ENCODE measurements at places on chromosomes 5 and 9.

DNA sequence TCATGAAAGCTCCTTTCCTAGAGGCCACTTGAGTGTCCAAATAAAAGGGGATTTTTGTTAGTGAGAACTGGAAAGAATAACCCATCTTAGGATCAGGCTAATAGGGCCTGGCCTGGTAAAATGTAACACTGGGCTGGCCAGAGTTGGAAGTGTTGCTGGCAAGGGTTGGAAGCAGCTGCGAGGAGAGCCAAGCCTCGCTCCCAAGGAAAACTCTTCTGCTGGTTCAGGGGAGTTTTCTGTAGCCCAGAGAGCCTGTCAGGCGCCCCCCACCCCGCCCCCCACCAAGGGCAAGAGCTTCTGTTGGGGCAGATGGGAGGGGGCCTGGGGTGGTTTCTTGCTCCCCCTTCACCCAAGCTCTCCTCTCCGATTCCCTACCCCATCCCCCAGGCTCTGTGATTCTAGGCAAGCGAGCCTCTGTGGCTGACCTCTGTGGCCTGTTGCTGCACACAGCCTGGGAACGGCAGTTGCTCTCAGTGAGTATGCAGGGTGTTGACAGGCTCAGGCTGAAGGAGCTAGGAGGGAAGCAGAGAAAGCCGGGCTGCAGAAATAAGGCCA lies 547.8 kb downstream of the CCDC171 start:
- DNase-seq = no peak

DNA sequence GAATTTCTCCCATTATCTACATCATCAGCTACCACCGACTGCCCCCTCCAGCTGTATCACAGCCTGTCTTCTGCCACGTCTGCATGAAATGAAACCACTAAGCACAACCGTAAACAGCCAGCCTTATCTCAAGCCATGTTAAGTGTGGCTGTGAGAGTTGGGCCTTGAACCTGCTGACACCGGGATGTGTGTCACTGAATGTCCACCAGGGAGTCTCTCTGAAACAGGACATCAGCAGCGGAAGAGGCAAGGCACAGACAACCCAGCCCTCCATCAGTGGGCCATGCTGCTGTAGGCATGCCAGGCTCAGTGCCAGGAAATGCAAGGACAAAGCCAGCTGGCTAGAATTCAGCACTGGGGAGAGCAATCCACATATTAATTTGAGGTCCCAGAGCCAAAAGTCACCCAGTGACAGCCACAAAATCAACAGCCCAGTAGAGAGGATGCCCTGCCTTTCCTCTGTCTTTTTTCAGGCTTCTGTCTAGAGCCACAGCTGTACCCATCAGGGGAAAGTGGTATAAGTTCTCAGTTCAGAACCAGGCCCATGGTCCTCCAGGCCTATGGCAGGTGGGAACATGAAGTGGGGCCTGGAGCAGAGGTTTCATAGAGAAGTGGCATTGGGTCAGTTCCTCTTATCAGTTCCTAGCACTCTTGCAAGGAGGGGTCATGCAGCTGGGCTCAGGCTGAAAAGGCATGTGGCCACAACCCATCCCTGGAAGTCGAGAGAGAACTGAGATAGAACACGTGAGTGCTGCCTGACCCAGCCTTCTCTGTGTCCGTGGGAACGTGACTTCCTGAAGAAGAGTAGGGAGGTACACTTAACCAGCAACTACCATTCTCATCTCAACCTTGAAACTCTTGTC lies 199.4 kb downstream of the ESM1 start:
- no peak for DNase-seq

DNA sequence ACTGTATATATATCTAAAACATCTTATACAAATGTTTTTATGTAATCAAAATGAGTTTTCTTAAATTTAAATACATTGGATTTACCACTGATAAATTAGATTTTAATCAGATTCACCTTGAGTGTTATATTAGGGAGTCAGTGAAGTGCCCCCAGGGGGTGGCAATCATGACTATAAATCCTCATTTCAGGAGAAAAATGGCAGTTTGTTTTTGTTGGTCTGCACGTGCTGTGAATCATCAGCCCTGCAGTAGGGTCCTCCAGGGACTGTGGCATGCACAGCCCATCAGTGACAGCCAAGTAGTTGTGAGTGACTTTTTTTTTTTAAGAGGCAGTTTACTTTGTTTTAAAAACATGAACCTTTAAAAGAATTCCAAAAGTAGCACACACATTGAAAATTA lies 65.2 kb downstream of the ZSWIM6 start:
- DNase-seq = no peak

- DNase-seq = no peak
These were observed 58.8 kb downstream of the SLC1A1 start for GRCh38 chr9:4548811-4549725.

DNA sequence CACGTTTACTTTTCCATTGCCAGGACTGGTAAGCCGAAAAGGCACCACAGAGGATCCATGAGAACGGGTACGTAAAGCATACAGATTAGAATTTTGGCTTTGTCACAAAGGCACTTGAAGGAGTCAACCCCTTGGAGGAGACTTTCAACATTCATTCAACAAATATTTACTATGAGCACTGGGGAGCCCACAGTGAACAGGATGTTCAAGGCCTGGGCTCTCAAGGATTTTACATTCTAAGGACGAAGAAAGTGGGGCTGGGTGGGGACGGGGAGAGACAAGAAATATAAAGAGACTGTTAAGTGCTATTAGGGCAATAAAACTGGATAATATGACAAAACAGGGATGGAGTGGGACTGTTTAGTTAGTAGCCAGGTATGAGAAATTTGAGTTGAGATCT lies 66.0 kb downstream of the KLF4 start:
- no peak for DNase-seq

GRCh38 chr5:162283609-162284008 lies 216.0 kb downstream of the GABRG2 start:
- DNase-seq = no peak

GRCh38 chr5:123099514-123100151 lies 10.6 kb downstream of the PRDM6 start:
- DNase-seq = no peak

- DNase-seq = no peak
These were observed 19.4 kb downstream of the ROPN1L start for GRCh38 chr5:10461041-10461440.

DNA sequence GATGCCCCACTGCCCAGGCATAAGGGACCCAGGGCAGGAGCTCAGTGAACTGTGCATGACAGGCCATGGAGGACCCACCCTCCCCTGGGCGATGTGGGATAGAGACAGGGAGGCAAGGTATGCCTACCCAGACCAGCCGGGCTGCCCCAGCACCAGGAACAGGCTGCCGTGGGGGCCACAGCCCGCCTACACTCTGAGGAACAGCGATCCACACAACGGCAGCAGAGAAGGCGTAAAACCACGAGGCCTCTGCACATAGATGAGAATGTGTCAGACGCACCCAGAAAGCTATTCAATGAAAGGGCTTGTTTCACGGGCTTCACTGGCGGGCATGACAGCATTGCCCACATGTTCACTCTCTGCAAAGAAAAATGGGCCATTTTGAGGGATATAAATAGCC lies 49.5 kb downstream of the SEMA4D start:
- DNase-seq = no peak

DNA sequence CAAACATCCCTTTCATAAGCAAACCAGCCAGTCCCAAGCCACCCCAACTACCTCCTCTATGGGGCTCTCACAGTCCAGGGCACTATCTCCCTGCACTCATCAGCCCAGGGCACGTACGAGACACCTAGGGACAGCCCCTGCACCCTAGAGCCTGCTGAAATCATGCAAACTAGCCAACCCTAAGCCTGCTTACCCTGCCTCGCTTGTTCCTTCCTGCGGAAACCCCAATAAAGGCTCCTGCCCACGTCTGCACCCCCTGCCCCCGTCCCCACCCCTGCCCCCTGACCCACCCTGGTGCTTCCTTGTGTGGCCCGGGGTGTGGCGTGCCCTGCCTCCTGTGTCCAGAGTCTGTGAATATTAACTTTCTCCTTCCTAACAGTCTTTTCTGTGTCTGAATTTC lies 135.9 kb downstream of the GADD45G start:
- DNase-seq = no peak

- no peak for DNase-seq
These were observed 112.5 kb downstream of the FAM174A start for GRCh38 chr5:100647461-100648230.

DNA sequence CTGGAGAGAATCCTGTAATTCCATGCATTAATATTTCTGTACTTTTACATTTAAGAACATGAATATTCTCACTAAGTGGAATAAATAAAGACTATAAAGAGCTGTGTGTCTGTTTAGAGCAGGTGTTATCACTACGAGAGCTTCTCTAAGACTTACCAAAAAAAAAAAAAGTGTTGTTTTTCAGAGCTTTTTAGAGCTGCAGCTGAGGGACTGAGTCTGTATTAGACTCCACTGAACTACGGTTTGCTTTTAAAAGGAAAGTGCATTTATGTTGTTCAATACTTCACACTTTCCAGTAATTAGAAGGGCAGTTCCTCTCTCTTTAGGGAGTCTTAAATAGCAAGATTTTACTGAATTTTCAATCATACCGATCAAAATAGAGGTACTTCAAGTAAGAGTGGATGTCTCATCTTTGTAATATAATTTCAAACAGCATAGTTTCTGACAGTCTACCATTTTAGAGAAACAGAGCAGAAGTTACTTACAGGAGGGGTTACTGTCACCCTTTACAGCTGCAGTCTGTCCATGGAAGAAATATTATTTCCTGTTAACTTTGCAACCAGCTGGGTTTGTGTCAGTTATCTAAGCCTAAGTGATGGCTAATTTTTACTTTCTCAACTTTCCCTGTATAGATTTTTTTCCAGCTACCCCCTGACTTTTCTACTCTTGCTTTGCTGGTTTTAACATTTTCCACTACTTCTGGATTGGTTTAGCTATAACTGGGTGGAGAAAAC lies 2.4 kb downstream of the SYK start:
- DNase-seq = no peak

GRCh38 chr5:152151113-152151512 lies 226.5 kb upstream of the GLRA1 start:
- no peak for DNase-seq

- no peak for DNase-seq
These were observed 4.7 kb upstream of the TNIP1 start for GRCh38 chr5:151085517-151086041.

- no peak for DNase-seq
These were observed 62.9 kb upstream of the IZUMO3 start for GRCh38 chr9:24608599-24608998.

GRCh38 chr9:121066850-121067249 lies 7.9 kb upstream of the CNTRL start:
- DNase-seq = no peak

- DNase-seq = no peak
These were observed 107.7 kb downstream of the TENT4A start for GRCh38 chr5:6820851-6821479.

GRCh38 chr9:126962336-126962735 lies 47.8 kb downstream of the RALGPS1 start:
- no peak for DNase-seq

- no peak for DNase-seq
These were observed 50.4 kb upstream of the SLC2A8 start for GRCh38 chr9:127346584-127346983.

- no peak for DNase-seq
These were observed 30.5 kb upstream of the RXRA start for GRCh38 chr9:134295746-134296250.

GRCh38 chr5:32559411-32559810 lies 25.9 kb upstream of the SUB1 start:
- DNase-seq = no peak

- no peak for DNase-seq
These were observed 44.5 kb upstream of the STK32A start for GRCh38 chr5:147190331-147190730.

GRCh38 chr5:128491291-128491690 lies 46.8 kb downstream of the FBN2 start:
- DNase-seq = no peak

DNA sequence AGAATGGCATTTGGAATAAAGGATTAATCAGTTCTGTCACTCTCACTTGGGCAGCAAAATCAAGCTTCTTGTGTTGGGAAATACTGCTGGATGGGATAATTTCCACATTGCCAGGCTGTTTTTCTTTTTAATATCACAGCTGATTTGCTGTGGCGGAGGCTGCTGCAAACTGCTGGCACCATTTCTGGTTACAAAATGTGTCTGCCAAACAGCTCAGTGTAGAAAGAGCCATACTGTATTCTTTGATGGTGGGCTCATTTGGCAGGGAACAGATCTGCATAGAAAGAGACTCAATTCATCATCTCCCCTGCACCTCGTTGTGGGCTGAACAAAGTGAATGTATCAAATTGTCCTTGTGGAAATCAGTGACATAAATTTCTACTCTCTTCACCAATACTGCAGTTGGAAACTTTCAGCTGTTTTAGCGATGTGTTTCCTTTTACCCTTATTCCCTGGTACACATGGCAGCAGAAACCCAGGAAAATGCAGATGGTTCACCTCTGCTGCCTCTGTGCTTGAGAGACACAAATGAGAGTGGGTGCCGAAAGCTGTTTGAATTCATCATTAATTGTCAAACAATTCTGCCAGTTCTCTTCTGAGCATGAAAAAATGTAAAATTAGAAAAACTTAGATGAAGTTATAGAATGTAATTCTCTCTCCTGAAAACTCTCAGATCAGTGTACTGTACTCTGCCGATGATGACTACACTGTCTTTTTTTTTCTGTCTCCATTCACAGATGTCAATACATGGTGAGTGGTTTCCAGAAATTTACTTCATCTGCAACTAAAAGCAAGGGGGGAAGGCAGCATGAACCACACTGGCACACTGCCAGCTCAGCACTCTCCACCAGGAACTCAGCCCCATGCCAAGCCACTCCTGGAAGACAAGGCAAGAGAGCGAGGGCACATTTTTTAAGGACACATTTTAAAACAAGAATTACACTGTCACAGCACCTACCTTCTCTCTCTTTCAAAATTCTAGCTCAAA lies 75.0 kb downstream of the HMHB1 start:
- no peak for DNase-seq

DNA sequence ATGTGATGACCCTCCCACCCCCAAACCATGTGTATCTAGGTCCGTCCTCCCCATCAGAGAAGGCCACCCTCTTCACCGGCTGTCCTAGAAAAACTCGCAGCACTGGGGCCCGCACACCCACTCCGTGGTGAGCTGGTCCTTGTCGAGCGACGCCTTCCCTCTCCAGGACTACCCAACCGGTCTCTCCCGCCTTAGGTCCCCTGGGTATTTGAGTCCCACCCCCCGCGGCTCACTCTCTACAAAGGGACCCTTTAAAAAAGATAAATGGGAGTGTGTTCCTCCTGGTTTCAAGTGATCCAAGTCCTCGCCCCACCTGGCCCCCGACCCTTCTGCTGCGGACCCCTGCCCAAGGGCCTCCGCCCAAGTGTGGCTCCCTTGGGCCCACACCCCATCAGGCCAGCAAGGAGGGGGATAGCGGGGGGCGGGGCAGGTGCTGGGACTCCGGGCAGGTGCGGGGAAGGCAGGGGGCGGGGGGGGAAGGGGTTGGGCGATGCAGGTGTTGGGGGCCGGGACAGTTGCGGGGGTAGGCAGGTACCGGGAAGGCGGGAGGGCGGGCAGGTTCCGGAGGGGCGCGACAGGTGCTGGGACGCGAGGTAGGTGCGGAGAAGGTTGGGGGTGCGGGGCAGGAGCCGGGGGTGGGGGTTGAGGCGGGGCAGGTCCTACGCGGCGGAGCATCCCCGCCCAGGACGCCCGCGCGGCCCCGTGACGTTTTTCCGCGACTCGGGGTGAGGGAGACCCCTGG lies 970 bp upstream of the ARRDC1 start:
- no peak for DNase-seq

- DNase-seq = no peak
These were observed 33.1 kb upstream of the SPIN1 start for GRCh38 chr9:88355166-88355565.

All from stimulated activated CD8-positive, alpha-beta memory T cell treated with anti-CD3 and anti-CD28 coated beads, Interleukin-7, amount 100 ng/mL, for 1 hour (primary cell).